ENCODE measurements at places on chromosomes 5 and 9. TPM values are rescaled to one million over a fixed set of nuclear protein-coding genes. Genes with fewer than 3 reads are reported as not detected.
A peak's percentile ranks its signal among the peaks of the same experiment; 100 is the strongest.

Gene CANX
- 659 TPM for total RNA-seq

Gene PGM5
- total RNA-seq, result 0.67 TPM

- peaks cover 58% of the 10 kb centered on the region for H3K27me3 ChIP-seq
- no peaks in the 10 kb centered on the region for H3K4me1 ChIP-seq
- no peaks in the 10 kb centered on the region for H3K36me3 ChIP-seq
- no peak overlapping the region for H3K27ac ChIP-seq
- no peak for DNase-seq
- H3K4me3 ChIP-seq, result no peak overlapping the region
These were observed 261.9 kb upstream of the NREP start for GRCh38 chr5:112018846-112019245.

DNA sequence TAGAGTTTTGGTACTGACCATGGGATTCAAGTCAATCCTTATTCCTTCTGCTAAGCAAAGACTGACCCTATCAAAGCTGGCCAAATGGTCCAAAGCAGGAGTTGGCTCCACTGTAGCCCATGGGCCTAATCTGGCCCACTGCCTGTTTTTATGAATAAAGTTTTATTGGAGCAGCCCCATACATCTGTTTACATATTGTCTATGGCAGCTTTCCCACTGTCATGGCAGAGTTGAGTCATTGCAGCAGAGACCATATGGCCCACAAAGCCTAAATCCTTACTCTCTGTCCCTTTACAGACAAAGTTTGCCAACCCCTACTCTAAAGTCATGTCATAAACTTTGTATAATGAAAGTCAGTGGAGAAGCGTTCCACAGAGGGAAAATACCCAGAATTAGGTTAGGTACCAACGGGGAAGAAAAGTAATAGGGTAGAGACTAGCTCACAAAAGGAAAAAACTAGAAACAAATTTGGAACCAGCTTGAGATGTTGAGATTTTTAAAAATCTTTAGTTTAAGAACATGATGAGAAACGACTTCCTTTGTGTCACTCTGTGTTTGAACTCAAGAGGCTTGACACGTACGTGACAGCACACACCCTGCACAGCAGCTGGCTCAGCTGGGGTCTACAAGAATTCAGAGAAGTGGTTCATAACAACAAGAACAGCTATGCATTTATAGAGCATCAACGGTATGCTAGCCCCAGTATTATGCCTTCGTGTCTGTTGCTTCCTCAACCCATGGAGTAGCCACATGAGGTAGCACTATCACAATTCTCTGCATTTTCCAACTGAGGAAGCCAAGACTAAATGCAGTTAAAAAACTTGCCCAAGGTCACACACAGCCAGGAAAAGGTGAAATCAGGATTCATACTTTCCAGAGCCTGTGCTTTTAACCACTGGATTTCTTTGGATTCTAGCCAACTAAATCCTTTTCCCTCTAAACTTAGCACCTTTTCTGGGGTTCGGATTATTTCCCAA is 198.9 kb upstream of the WWC1 start:
- H3K36me3 ChIP-seq, result no peaks in the 10 kb centered on the region
- H3K27ac ChIP-seq, result no peak overlapping the region
- no peaks in the 10 kb centered on the region for H3K27me3 ChIP-seq
- no peaks in the 10 kb centered on the region for H3K4me1 ChIP-seq
- no peak overlapping the region for H3K4me3 ChIP-seq
- no peak for DNase-seq

DNA sequence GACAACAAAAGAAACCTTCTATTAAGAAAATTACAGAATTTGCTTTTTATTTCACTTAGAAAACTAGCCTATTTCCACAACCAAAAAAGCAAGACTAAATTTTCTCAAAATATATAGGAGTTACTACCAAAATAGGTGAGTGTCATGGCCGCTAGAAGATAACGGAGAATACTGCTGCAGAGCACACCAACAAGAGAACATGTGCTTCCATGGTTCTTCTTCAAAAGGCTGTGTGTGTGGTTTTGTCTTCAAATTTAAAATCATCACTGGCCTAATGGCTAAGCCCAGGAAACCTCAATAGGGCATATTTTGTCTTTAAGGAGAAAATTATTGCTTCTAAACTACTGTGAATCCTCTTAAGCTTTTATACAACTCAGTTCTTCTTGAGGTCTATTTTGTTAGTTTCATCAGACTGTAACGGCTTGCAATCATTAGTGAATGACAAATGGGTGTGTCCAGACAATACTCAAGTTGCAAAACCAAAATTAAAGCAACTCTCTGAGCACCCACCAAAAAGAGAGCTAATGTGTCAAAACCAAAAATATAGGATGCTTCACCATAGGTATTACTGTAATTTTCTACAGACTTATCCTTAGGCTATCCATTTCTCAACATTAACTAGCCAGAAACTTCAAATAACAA is 3.3 kb downstream of the SETX start:
- peaks cover 64% of the 10 kb centered on the region for H3K36me3 ChIP-seq
- peak overlapping the region; percentile 63 for H3K4me3 ChIP-seq
- no peak overlapping the region for H3K27ac ChIP-seq

GRCh38 chr9:121197132-121197531 is 4.5 kb downstream of the RAB14 start:
- DNase-seq, result no peak
- H3K27ac ChIP-seq, result no peak overlapping the region
- H3K36me3 ChIP-seq, result no peaks in the 10 kb centered on the region
- H3K27me3 ChIP-seq, result no peaks in the 10 kb centered on the region
- H3K4me3 ChIP-seq, result no peak overlapping the region
- H3K4me1 ChIP-seq, result peaks cover 10% of the 10 kb centered on the region

- H3K4me3 ChIP-seq, result no peak overlapping the region
- H3K27me3 ChIP-seq, result no peaks in the 10 kb centered on the region
- no peak overlapping the region for H3K27ac ChIP-seq
- no peak for DNase-seq
- H3K36me3 ChIP-seq, result no peaks in the 10 kb centered on the region
These were observed 47.4 kb upstream of the ATG10 start for GRCh38 chr5:81924442-81924841.

- H3K27me3 ChIP-seq, result no peaks in the 10 kb centered on the region
- H3K27ac ChIP-seq, result no peak overlapping the region
- peak overlapping the region; percentile 16 for H3K4me3 ChIP-seq
- H3K4me1 ChIP-seq, result peaks cover 35% of the 10 kb centered on the region
- no peak for DNase-seq
- no peaks in the 10 kb centered on the region for H3K36me3 ChIP-seq
These were observed 278.1 kb upstream of the TNC start for GRCh38 chr9:115396071-115396529.

- H3K27me3 ChIP-seq, result no peaks in the 10 kb centered on the region
- no peak overlapping the region for H3K4me3 ChIP-seq
- no peaks in the 10 kb centered on the region for H3K36me3 ChIP-seq
- no peak for DNase-seq
These were observed 342.8 kb downstream of the GABRG2 start for GRCh38 chr5:162410365-162410764.

- no peak for DNase-seq
- H3K36me3 ChIP-seq, result no peaks in the 10 kb centered on the region
- peaks cover 4% of the 10 kb centered on the region for H3K4me1 ChIP-seq
- H3K4me3 ChIP-seq, result no peak overlapping the region
- no peaks in the 10 kb centered on the region for H3K27me3 ChIP-seq
These were observed 294.8 kb downstream of the ASTN2 start for GRCh38 chr9:117120061-117120460.
